Epithelial cell of prostate (primary cell): ENCODE measurements at places on chromosomes 6 and 20.

GRCh38 chr6:135858931-135859330, 7.4 kb downstream of the PDE7B start:
- no peak for DNase-seq

DNA sequence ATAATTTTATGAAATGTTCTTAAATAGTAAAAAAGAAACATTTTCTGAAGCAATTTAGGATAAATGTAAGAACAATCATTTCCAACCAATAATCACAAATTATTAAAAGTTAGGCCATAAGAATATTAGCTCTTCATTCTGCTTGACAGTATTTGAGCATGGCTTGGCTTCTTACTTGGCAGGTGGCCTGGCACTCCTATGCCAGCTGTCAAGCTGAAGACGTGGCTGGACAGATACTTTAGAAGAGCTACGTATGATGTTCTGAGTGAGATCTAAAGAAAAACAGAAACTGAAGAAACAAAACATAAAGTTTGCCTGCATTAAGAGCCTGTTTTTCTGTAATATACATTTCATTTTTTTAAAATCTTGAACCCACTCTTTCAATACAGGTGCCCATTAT, 438.9 kb downstream of the GRIK2 start:
- no peak for DNase-seq

DNA sequence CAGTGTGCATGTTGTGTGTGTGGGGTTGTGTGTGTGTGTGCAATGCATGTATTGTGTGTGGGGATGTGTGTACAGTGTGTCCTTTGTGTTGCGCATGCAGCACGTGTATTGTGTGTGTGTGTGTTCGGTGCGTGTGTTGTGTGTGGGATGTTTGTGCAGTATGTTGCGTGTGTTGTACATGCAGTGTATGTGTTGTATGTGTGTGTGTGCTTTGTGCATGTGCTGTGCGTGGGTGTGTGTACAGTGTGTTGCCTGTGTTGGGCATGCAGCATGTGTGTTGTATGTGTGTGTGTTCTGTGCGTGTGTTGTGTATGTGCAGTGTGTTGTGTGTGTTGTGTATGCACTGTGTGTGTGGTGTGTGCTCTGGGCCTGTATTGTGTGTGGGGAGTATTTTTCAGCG, 52.7 kb downstream of the CDH4 start:
- DNase-seq = no peak

DNA sequence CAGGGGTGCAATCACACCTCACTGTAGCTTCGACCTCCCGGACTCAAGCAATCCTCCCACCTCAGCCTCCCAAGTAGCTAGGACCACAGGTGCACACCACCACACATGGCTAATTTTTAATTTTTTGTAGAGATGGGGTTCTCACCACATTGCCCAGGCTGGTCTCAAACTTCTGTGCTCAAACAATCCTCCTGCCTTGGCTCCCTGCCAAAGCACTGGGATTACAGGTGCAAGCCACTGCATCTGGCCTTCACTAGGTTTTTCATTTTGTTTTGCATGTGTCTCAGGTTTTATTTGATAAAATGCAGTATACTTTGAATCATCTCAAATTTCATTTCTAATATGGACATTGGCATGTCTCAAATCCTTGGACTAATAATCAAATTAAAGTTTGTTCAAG, 98.7 kb downstream of the SLC16A10 start:
- no peak for DNase-seq
